Lower lobe of right lung (tissue), 2 donors: ENCODE measurements at places on chromosomes 5 and 9.

DNA sequence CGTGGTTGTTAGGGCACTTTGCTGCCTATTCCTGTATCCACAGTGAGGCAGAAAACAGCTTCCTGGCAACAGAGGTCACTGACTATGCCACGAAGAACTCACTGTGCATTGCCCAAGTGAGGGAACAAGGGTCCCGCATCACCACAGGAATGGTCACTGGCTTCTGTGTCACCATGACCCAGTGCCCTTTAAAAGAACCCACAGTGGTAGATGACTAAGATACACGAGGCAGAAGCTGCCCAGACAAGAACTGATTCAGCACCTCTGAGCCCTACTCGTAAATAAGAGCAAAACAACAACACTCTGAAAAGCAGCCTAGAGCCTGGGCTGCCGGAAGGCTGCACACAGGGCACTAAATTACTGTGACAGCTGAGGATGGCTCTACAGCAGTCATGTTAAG is 236.6 kb upstream of the RASEF start:
- H3K4me3 ChIP-seq, result no peak overlapping the region
- no peak overlapping the region for H3K27ac ChIP-seq
- DNase-seq, result no peak
- peaks cover under 1% of the 10 kb centered on the region for H3K4me1 ChIP-seq

- H3K4me1 ChIP-seq, result peaks cover 11% of the 10 kb centered on the region
- no peak for DNase-seq
- H3K27me3 ChIP-seq, result no peaks in the 10 kb centered on the region
- H3K27ac ChIP-seq, result no peak overlapping the region
Measured at GRCh38 chr5:43425983-43426382, 13.8 kb upstream of the CCL28 start.

DNA sequence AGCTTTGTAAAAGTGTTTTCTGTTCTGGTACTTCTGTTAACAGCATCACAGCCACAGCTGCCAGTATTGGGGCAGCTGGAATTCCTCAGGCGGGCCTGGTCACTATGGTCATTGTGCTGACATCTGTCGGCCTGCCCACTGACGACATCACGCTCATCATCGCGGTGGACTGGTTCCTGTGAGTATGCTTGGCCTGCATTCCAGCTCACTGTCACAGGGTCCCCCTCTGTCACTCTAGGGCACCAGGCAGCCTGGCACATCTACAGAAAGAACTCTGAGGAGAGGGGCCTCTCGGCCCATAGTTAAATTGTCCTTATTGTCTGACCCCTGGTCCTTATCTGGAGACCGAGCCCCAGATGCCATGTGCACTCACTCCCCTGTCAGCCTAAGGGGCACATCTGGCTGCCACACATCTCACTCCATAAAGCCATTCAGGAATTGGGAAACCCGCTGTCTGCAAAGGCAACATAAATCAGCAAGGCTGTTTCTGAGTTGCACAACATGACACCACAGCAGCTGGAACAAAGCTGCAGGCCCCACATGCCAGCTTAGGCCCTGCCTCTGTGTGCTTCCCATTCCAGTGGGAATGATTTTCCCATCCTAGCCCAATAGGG is 77.5 kb downstream of the SLC1A3 start:
- no peak overlapping the region for H3K4me3 ChIP-seq
- peak; percentile 59 for DNase-seq
- peaks cover under 1% of the 10 kb centered on the region for H3K4me1 ChIP-seq
- peak overlapping the region; percentile 33 for H3K27ac ChIP-seq
- no peaks in the 10 kb centered on the region for H3K36me3 ChIP-seq

DNA sequence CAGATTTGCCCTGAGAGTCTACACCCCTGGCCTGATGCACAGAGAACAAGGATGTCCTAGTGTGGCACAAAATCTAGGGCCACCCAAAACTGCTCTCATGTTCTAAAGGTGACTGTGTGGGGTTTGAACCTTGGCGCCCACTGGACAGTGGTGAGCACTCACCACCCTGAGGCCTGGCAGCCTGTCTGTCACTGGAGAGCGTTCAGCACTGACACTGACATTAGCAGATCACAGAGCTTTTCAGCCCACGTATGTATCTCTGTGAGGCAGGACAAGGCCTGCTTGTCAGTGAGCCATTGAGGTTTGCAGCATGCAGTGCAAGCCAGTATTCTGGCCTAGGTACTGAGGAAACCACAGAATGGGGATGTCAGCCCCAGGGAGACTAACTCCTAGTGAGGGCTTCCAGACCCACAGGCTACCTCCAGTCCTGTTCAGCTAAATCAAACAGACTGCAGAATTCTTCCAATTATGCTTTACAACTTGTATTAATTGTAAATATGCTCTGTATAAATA is 38.9 kb upstream of the SLC2A8 start:
- no peak for DNase-seq
- no peaks in the 10 kb centered on the region for H3K4me1 ChIP-seq
- H3K4me3 ChIP-seq, result no peak overlapping the region
- H3K27ac ChIP-seq, result no peak overlapping the region

DNA sequence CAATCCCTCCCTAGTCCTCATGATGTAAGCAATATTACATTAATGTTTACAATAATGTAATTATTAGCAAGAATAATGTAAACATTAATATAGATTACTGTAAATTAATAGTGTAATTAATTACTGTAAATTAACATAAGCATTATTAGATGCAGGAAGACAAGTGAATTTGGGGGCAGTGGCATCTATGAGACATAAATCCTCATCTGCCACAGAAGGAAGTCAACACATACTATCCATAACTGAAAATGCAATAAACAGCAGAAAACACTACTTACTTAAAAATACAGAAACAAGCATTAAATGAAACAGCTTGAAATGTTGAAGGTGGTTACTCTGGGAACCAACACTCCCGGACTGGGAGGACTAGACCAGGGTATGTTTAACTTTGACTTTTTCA is 685 bp upstream of the NIPSNAP3A start:
- peak overlapping the region; percentile 80 for H3K4me3 ChIP-seq
- H3K27me3 ChIP-seq, result no peaks in the 10 kb centered on the region
- peaks cover 11% of the 10 kb centered on the region for H3K36me3 ChIP-seq
- no peak for DNase-seq
- peaks cover 22% of the 10 kb centered on the region for H3K4me1 ChIP-seq

GRCh38 chr5:125412561-125413495 is 666.4 kb upstream of the ZNF608 start:
- H3K4me1 ChIP-seq, result peaks cover 37% of the 10 kb centered on the region
- H3K27ac ChIP-seq, result peak overlapping the region; percentile 63
- no peaks in the 10 kb centered on the region for H3K36me3 ChIP-seq
- peak; percentile 67 for DNase-seq
- H3K4me3 ChIP-seq, result peak overlapping the region; percentile 12

GRCh38 chr5:89359046-89359445 is 476.1 kb upstream of the MEF2C start:
- H3K4me3 ChIP-seq, result no peak overlapping the region
- no peaks in the 10 kb centered on the region for H3K4me1 ChIP-seq
- H3K36me3 ChIP-seq, result no peaks in the 10 kb centered on the region
- H3K27me3 ChIP-seq, result no peaks in the 10 kb centered on the region

DNA sequence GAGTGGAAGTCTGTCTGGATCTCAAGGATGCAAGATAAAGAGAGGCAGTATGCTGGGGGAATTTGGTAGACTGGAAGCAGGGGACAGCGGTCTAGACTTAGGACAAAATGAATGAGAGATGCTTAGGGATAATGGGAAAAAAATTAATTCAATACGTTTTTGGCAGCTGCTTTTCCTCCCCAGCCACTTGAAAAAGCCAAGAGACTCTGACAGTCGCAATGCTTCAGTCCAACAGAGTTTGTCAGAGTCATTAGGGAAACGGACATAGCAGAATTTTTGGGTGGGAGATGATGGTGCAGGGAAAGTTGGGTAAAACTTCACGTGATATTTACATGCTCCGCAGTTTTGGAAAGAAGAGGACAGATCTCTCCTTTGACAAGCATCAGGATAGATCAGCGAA is 129.7 kb downstream of the GOLPH3 start:
- H3K4me3 ChIP-seq, result no peak overlapping the region
- DNase-seq, result no peak
- H3K36me3 ChIP-seq, result peaks cover 15% of the 10 kb centered on the region
